ENCODE measurements at places on chromosomes 4 and X.

DNA sequence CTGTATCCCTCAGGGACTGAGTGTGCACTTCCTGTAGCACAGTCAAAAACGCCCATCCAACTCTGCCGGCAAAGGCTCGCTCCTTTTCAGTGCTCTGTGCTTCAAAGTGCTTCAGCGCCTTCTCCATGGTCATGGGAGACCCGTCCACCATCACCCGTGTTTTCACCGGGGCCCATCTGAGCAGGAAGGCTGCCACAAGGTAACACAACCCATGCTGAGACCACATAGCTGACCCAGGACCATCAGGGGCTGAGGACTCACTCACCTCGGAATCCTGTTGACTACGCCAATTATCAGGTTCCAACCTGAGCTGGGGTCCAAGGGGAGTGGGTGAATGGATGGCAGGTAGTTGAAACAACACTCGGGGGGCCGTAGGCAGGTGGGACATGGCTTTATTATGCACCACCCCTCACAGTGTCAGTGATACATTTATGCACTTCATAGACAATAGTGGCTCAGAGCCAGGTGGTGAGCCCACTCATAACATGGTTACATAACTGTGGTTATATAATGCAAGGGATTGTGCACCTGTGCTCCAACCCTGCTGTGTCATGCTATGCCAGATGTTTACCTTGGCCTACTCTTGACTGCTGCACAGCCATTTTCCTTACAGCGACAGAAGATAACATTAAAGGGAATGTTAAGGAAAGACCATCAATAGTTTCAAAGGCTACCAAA, 227.8 kb downstream of the ADGRL3 start:
- no peak for DNase-seq

DNA sequence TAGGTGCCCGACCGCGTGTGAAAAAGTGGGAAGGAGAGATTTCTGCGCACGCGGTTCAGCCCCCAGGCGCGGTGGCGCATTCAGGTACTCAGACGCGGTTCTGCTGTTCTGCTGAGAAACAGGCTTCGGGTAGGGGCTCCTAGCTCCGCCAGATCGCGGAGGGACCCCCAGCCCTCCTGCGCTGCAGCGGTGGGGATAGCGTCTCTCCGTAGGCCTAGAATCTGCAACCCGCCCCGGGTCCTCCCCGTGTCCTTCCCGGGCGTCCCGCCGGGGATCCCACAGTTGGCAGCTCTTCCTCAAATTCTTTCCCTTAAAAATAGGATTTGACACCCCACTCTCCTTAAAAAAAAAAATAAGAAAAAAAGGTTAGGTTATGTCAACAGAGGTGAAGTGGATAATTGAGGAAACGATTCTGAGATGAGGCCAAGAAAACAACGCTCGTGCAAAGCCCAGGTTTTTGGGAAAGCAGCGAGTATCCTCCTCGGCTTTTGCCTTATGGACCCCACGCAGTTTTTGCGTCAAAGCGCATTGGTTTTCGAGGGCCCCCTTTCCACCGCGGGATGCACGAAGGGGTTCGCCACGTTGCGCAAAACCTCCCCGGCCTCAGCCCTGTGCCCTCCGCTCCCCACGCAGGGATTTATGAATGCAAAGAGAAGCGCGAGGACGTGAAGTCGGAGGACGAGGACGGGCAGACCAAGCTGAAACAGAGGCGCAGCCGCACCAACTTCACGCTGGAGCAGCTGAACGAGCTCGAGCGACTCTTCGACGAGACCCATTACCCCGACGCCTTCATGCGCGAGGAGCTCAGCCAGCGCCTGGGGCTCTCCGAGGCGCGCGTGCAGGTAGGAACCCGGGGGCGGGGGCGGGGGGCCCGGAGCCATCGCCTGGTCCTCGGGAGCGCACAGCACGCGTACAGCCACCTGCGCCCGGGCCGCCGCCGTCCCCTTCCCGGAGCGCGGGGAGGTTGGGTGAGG, 3.7 kb downstream of the SHOX start:
- DNase-seq, result no peak

DNA sequence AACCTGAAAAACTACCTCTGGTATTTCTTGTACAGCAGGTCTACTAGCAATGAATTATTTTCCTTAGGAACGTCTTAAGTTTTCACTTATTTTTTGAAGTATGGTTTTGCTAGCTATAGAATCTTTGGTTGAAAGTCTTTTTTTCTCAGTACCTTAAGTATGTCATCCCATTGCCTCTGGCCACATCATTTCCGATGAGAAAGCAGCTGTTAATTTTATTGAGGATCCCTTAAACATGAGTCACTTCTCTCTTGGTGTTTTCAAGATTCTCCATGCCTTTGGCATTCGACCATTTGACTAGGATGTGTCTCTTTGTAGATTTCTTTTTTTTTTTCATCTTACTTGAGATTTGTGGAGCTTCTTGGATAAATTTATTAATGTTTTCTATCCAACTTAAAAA, 803.8 kb upstream of the AMOT start:
- no peak for DNase-seq

GRCh38 chr4:72817012-72817411, 248.0 kb upstream of the ADAMTS3 start:
- no peak for DNase-seq

DNA sequence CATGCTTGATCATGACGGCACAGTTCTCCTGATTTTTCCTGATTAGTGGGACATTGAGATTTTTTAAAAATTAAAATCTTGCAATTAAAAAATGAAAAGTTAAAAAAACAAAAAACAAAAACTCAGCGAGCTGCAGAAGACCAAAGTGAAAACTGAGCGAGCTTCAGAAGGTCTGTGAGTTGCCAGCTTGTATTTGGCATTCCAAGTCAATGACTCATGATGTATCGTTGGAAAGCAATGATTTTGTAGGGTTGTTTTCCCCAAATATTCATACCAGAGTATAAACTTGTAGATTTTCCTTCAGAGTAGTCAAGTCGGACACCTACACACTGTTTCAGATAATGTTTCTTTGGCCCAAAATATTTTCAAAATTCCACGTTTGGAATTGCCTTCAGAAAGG, 76.9 kb downstream of the LRRC66 start:
- DNase-seq, result no peak

GRCh38 chrX:110284159-110284558, 33.7 kb downstream of the AMMECR1 start:
- no peak for DNase-seq

DNA sequence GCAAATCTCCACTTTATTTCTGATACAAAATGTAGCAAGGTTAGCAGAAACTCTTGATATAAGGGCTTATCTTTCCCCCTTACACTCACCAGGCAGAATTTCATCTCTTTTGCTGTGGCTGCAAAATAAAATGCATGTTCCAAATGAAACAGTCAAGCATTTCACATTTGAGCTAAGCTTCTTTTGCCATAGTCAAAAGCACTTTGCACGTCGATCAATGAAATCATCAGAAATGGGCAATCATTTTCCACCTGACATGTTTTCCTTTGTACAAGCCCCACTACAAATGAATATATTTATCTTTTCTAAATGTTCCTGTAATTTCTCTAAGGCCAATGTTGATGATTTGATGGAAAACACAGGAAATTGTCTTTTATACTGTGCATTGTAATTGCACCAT, 178.4 kb downstream of the ANKRD50 start:
- no peak for DNase-seq
